Activated CD4-positive, alpha-beta T cell treated with anti-CD3 and anti-CD28 coated beads, Interleukin-2, amount 10 ng/mL, durations not matched to agents 7 days and 5 days (primary cell): ENCODE measurements at places on chromosomes 16 and 17. TPM values are rescaled to one million over a fixed set of nuclear protein-coding genes. Genes with fewer than 3 reads are reported as not detected.

DNA sequence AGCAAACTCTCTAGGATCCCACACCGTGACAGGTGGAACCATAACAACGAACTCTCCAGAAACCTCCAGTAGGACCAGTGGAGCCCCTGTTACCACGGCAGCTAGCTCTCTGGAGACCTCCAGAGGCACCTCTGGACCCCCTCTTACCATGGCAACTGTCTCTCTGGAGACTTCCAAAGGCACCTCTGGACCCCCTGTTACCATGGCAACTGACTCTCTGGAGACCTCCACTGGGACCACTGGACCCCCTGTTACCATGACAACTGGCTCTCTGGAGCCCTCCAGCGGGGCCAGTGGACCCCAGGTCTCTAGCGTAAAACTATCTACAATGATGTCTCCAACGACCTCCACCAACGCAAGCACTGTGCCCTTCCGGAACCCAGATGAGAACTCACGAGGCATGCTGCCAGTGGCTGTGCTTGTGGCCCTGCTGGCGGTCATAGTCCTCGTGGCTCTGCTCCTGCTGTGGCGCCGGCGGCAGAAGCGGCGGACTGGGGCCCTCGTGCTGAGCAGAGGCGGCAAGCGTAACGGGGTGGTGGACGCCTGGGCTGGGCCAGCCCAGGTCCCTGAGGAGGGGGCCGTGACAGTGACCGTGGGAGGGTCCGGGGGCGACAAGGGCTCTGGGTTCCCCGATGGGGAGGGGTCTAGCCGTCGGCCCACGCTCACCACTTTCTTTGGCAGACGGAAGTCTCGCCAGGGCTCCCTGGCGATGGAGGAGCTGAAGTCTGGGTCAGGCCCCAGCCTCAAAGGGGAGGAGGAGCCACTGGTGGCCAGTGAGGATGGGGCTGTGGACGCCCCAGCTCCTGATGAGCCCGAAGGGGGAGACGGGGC lies 1.3 kb downstream of the SPN start:
- H3K4me1 ChIP-seq = peaks cover 49% of the 10 kb centered on the region
- peak; percentile 45 for DNase-seq
- H3K27me3 ChIP-seq = no peaks in the 10 kb centered on the region
- H3K36me3 ChIP-seq = peaks cover 52% of the 10 kb centered on the region

- H3K27me3 ChIP-seq = peaks cover 72% of the 10 kb centered on the region
- peaks cover 14% of the 10 kb centered on the region for H3K4me1 ChIP-seq
- H3K36me3 ChIP-seq = no peaks in the 10 kb centered on the region
- peak within 1 kb of the TSS; percentile 85 for H3K4me3 ChIP-seq
Observed at GRCh38 chr17:20009302-20010098, at the start of gene SPECC1. TSS of gene SPECC1 (plus strand) at chr17:20009359. CDS start at chr17:20096652, 87,293 bp downstream.

DNA sequence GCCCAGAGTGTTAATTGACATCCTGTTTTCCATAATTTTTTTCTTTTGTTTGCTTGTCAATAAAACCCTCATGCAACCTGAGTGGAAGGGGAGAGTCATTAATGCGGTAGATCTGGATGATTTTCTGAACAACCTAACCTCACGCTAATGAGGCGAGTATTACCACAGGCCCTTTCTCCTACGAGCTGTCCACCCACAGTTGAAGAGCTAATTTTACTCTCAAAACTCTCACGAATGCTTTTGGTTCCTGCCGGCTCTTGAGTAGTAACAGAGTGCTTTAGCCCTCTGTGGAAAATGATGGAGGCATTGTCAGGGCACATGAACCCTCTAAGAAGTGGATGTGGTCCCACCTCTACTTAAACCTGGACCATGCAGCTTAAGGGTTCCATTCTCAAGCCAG lies 491.3 kb upstream of the RBFOX1 start:
- no peaks in the 10 kb centered on the region for H3K4me1 ChIP-seq
- no peaks in the 10 kb centered on the region for H3K27me3 ChIP-seq
- H3K27ac ChIP-seq = no peak overlapping the region
- no peaks in the 10 kb centered on the region for H3K36me3 ChIP-seq

DNA sequence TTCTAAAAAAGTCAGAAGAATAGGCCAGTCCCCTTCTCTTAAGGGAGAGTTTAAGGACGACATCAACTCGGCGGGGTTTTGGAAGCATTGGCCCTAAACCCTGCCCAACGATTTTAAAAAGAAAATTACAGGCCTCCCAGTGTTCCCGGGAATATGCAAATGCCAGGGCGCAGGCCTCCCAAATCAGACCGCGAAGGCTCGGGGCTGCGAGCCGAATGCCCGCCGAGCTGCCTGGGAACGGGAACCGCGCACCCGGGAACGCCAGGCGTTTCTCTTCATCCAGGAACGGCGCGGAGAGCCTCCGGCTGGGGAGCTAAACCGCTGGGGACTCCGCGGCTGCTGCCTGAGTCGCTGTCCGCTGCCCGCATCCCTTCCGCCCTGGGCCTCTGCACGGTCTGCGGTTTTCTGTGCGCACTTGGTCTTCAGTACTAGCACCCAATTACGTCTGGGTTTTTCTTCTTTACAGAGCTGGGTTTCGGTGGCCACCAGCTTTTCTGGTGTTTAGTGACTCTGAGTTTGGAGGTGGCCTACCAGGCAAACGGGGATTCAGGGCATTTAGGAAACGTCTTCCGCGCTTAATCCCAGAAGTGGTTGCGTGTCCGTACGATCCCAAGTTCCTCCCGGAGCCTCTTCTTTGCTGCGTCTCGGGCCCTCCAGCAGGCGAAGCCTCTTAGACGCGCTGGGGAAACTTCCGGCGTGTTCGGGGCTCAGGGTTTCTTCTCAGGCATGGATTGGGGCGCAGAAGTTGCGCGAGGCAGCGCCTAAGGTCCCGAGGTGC lies 5.7 kb downstream of the IRX5 start:
- H3K4me3 ChIP-seq = peak overlapping the region; percentile 52
- H3K4me1 ChIP-seq = peaks cover 16% of the 10 kb centered on the region
- DNase-seq = no peak
- peaks cover 7% of the 10 kb centered on the region for H3K36me3 ChIP-seq

DNA sequence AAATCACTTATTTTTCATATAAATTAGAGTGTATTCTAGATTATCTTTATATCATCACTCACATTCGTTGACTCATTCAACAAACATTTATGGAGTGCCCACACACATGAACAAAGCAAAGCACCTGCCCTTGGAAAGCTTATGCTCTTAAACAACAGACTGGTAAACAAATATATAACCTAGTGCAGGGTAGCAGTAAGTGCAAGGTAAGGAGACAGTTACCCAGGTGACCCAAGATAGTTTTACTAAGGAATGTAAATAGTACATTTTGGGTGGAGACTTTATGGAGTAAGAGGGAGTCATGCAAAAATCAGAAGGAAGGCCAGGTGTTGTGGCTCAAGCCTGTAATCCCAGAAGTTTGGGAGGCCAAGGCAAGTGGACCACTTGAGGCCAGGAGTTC lies 40.4 kb upstream of the HELZ start:
- no peak for DNase-seq
- H3K36me3 ChIP-seq = no peaks in the 10 kb centered on the region
- no peaks in the 10 kb centered on the region for H3K4me1 ChIP-seq
- H3K27me3 ChIP-seq = no peaks in the 10 kb centered on the region

DNA sequence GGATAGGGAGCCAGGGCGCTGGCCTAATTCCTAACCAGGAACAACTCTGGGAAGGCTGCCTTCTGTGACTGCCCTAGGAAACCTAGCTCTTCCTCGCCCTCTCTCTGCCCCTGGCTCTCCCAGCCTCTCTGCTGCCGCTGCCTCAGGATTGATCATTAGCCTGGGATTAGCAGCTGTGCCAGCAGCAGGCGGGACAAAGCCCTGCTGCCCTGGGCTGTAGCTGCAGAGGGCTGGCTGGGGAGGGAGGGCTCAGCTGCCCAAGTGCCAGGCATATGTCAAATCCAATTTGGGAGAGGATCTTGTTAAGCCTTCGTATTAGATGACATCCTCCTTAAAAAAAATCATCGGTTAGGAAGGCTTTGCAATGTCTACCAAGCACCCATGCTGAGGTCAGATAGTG lies 144.8 kb upstream of the CCL2 start:
- DNase-seq = no peak
- H3K36me3 ChIP-seq = no peaks in the 10 kb centered on the region
- H3K4me3 ChIP-seq = no peak overlapping the region

GRCh38 chr17:43224146-43224705 lies 4.2 kb downstream of the CCDC200 start:
- no peak for DNase-seq
- no peaks in the 10 kb centered on the region for H3K27me3 ChIP-seq
- H3K4me3 ChIP-seq = no peak overlapping the region
- H3K36me3 ChIP-seq = peaks cover 4% of the 10 kb centered on the region
- H3K4me1 ChIP-seq = peaks cover 8% of the 10 kb centered on the region

- H3K27ac ChIP-seq = no peak overlapping the region
- peaks cover 24% of the 10 kb centered on the region for H3K4me1 ChIP-seq
- DNase-seq = no peak
- no peaks in the 10 kb centered on the region for H3K27me3 ChIP-seq
Observed at GRCh38 chr17:82193520-82194220, 19.0 kb downstream of the CCDC57 start.

- no peak for DNase-seq
- H3K36me3 ChIP-seq = no peaks in the 10 kb centered on the region
- peaks cover 32% of the 10 kb centered on the region for H3K4me1 ChIP-seq
- H3K27me3 ChIP-seq = peaks cover 1% of the 10 kb centered on the region
- H3K4me3 ChIP-seq = no peak overlapping the region
Observed at GRCh38 chr17:19880393-19880792, 12.7 kb upstream of the ULK2 start.

DNA sequence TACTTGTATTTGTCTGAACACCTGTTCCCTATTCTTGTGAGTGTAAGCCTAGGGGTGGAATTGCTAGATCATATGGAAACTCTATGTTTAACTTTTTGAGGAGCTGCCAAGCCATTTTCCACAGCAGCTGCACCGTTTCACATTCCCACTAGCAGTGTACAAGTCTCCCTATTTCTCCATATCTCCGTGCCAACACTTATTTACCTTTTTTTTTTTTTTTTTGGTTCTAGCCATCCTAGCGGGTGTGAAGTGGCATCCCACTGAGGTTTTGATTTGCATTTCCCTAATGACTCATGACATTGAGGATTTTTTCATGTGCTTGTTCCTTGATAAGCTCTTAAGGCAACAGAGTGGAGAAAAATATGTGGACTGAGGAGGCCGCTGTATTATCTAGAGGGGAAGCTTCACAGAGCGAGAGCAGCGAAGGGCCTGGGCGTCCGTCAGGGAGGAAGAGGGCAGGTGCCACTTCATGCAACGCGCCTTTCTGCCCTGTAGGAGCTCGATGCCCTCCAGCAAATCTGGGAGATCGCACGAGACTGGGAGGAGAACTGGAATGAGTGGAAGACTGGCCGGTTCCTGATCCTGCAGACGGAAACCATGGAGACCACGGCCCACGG lies 50.0 kb downstream of the DNAH2 start:
- no peak overlapping the region for H3K27ac ChIP-seq
- no peaks in the 10 kb centered on the region for H3K4me1 ChIP-seq
- H3K4me3 ChIP-seq = no peak overlapping the region
- DNase-seq = no peak

GRCh38 chr17:79077587-79077986 lies 3.0 kb downstream of the ENGASE start:
- no peak for DNase-seq
- no peak overlapping the region for H3K27ac ChIP-seq
- no peak overlapping the region for H3K4me3 ChIP-seq

DNA sequence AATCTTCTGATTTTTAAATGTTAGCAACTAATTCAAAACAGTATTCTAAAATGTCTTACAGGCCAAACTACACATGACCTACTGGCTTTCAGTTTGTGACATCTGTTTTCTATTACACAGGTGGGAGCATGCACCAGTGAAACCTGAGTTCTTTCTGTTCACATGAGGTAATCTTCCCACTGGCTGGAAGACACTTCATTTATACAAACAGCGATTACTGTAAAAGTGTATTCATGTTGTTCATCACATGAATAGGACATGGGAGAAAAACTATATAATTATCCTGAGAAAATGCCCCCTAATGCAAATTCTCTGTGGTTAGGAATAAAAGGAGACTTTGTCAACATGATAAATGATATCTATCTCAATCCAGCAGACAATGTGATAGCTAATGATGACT lies 11.1 kb upstream of the PIK3R5 start:
- H3K36me3 ChIP-seq = no peaks in the 10 kb centered on the region
- H3K27ac ChIP-seq = no peak overlapping the region
- no peak for DNase-seq
- H3K27me3 ChIP-seq = no peaks in the 10 kb centered on the region

DNA sequence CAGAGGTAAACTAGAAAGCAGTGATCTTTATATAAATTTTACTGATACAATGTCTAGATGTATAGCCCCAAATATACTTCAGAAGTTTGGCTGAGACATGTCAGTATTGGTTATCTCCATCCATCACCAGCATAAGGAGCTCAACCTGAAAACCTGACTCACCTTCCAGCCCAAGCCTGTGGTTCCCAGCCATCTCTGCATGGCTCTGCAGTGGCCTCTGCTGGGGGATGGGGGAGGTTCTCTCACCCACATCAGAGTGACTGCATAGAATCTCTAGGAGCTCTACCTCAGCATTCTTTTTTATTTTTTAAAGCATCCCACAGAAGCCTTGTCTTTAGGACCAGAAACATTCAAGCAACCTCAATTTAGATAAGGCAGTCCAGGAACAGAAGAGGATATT lies 27.3 kb downstream of the USP7 start:
- H3K4me3 ChIP-seq = no peak overlapping the region
- H3K27ac ChIP-seq = peak overlapping the region; percentile 2
- H3K36me3 ChIP-seq = peaks cover 3% of the 10 kb centered on the region
- no peaks in the 10 kb centered on the region for H3K27me3 ChIP-seq
- peaks cover 52% of the 10 kb centered on the region for H3K4me1 ChIP-seq

GRCh38 chr17:27793168-27793905 lies 7.0 kb downstream of the NOS2 start:
- H3K27me3 ChIP-seq = peaks cover 37% of the 10 kb centered on the region
- H3K4me1 ChIP-seq = peaks cover 7% of the 10 kb centered on the region
- DNase-seq = no peak
- H3K36me3 ChIP-seq = no peaks in the 10 kb centered on the region
- no peak overlapping the region for H3K27ac ChIP-seq

- H3K27me3 ChIP-seq = peaks cover 26% of the 10 kb centered on the region
- no peak overlapping the region for H3K27ac ChIP-seq
- DNase-seq = no peak
- no peak overlapping the region for H3K4me3 ChIP-seq
Observed at GRCh38 chr16:50821586-50821985, 79.7 kb downstream of the CYLD start.

- peak; percentile 30 for DNase-seq
- H3K27ac ChIP-seq = peak overlapping the region; percentile 76
- H3K36me3 ChIP-seq = peaks cover 23% of the 10 kb centered on the region
- H3K4me1 ChIP-seq = peaks cover 47% of the 10 kb centered on the region
Observed at GRCh38 chr16:2154533-2155090, 970 bp upstream of the TRAF7 start.

SLC35G6 gene
- not detected for total RNA-seq

HSD17B2 gene
- total RNA-seq = not detected

CORO6 gene
- total RNA-seq = 3.1 TPM

C17orf50 gene
- not detected for total RNA-seq

KRTAP1-5 gene
- not detected for total RNA-seq

KCNJ16 gene
- total RNA-seq = not detected

APOBR gene
- 21.4 TPM for total RNA-seq

ADAP2 gene
- 1.1 TPM for total RNA-seq

SLC16A6 gene
- 5.6 TPM for total RNA-seq

CES5A gene
- not detected for total RNA-seq

KRTAP9-2 gene
- not detected for total RNA-seq

GLTPD2 gene
- total RNA-seq = not detected

KRTAP4-9 gene
- total RNA-seq = not detected
